ENCODE measurements at places on chromosomes 6 and 20.

DNA sequence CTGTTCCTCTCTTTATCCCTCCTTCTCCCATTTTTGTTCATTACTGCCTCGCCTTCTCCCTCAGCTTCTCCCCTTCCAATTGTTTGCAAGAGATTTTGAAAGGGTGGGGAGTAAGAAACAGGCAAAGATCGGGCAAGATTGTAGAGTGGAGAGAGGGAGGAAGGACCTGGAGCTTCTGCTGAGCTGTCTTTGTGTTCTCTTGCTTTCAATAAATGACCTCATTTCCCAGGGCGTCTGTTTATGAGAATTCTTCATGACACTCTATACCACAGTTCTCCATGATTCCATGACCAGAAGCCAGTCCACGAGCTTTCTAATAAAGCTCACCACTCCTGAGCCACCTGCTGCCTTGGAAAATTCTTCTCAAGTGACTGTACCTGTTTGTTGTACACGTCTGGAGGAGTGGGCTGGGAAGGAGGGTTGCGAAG lies 50.0 kb upstream of the PLEKHG1 start:
- DNase-seq, result no peak

GRCh38 chr20:64077094-64077493 lies 2.2 kb downstream of the RGS19 start:
- no peak for DNase-seq

- DNase-seq, result no peak
Measured at GRCh38 chr20:50292591-50293283, 102.1 kb downstream of the CEBPB start.

DNA sequence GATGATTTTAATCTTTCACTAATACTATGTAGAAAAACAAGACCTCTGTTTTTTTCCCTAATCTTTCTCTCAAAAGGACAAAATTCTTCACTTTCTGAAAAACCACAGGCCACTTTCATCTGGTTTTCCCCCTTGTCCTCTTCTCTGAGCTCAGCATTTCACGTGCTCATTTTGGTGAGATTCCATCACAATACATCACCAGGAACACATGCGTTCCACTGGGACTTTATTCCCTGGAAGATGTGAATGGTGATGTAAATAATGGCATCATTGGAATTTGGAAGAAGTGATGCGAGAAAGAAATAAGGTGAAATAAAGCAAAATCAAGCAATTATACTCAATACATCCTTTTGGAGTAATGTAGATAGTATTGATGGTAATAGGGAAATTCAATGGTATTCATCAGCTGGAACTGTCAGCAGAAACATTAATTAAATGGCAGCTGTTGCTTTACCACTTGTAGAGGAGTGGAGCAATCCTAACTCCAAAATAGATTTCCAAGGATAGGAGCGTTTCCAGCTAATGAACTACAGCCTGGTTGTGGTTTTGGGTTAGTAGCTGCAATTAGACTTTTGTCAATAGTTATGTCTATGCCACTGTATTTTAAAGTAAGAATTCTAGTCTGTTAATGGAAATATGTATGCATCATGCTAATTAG lies 11.5 kb downstream of the FILIP1 start:
- DNase-seq, result no peak

GRCh38 chr6:33211136-33211535 lies 2.8 kb downstream of the RING1 start:
- DNase-seq, result no peak

- DNase-seq, result no peak
Measured at GRCh38 chr6:167782698-167783517, 43.8 kb upstream of the AFDN start.

GRCh38 chr6:109235481-109236038 lies 140.3 kb downstream of the CEP57L1 start:
- DNase-seq, result no peak

DNA sequence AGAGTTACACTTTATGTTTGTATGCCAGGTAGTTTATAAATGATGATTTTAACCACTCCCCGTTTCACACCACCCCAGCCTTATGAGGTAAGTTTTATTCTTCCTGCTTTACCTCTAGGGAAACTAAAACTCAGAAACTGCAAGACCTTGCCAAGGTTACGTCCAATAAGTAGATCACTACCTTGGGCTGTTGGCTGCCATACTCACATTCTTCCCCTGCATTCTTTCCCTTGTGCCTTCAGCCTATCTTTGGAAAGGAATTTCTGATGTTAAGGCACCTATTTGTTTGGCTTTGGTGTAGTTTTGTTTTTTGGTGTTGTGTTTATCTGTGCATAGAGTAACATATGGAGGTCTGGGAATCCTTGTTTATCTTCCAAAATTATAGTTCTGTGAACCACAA lies 122.1 kb downstream of the UST start:
- no peak for DNase-seq

DNA sequence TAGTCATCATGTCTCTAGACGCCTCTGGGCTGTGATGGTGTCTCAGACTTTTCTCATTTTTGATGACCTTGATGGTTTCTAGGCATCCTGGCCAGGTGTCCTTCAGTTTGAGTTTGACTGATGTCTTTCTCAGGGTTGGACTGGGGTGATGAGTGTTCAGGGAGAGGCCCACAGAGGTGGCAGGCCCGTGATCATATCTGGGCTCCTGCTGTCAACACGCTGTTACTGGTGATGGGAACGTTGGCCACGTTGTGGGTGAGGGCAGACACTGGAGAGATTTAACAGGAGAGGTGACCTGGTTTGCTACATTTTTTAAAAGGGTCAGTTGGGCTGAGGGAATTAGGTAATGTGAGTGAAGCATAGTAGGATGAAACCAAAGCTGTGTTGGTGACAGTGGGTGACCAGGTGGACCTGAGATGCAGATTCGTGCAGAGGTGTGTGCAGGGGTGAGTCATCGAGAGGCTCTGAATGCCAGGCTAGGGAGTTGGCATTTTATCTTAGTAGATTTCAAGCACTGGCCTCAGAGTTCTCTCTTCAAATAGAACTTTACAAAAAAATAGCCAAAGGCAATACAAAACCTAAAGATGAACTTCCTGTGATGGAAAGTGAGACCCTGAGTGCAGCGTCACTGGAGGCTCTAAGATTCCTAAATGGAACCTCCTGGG lies 174.1 kb downstream of the CDH26 start:
- no peak for DNase-seq

- DNase-seq, result no peak
Measured at GRCh38 chr6:157302736-157303135, 20.6 kb downstream of the TMEM242 start.

DNA sequence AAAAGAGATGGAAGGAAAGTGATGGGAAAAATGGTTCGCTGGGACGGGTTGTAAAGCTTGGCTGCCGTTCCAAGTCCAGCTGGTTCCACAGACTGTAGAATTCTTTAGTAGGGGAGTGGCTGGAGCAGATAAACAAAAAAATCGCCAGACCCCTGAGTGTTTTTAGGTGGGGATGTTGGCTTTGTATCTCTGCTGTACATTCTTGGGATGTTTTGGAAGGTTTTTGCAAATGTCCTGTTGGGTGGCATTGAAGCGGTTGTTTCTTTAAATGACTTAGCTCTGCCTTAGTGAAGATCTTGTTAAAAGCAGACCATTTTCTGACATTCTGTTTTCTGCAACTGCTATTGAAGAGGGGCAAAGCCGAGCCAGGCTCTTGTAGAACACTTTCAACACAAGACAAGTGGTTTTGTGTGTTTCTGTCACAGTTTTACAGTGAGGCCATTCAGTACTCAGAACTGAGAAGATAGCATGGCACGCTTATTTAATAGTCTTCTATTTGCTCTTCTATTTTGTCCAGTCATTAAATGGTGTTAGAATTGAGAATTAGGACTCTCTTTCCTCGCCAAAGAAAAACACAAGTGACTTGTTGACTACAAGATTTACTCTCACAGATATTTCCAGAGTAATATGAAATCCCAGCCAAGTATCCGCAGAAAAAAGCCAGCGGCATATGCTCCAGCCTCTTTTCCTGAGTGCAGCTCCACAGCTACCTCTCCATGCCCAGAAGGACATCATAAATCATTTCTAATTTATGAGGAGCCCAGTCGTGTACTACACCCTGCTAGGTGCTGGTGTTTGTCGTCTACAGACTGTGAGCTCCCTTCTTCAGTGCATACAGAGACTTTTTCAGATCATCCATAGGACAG lies 65.8 kb downstream of the PHACTR2 start:
- peak; percentile 51 for DNase-seq

- DNase-seq, result no peak
Measured at GRCh38 chr20:51363378-51363777, 179.1 kb downstream of the NFATC2 start.

DNA sequence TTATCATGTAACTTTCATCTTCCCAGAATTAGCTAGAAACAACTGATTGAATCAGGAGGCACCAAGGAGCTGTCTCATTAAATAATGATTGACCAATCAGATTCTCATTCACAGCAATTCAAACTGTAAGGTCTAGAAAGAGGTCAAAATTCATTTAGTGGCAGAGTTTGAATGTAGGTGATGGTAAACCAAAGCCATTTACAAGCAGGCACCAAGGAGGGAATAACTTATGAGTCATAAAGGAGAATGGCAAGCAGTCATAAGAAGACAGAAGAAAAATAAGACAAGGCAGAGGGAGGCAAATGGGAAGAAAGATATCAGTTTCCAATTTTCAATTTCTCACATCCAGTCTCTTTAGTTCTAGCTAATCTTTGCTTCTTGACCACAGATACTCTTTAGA lies 52.9 kb upstream of the DEFB112 start:
- no peak for DNase-seq

GRCh38 chr6:136108361-136108945 lies 141.7 kb downstream of the MTFR2 start:
- no peak for DNase-seq

GRCh38 chr6:109471105-109471810 lies 11.8 kb downstream of the ZBTB24 start:
- no peak for DNase-seq

DNA sequence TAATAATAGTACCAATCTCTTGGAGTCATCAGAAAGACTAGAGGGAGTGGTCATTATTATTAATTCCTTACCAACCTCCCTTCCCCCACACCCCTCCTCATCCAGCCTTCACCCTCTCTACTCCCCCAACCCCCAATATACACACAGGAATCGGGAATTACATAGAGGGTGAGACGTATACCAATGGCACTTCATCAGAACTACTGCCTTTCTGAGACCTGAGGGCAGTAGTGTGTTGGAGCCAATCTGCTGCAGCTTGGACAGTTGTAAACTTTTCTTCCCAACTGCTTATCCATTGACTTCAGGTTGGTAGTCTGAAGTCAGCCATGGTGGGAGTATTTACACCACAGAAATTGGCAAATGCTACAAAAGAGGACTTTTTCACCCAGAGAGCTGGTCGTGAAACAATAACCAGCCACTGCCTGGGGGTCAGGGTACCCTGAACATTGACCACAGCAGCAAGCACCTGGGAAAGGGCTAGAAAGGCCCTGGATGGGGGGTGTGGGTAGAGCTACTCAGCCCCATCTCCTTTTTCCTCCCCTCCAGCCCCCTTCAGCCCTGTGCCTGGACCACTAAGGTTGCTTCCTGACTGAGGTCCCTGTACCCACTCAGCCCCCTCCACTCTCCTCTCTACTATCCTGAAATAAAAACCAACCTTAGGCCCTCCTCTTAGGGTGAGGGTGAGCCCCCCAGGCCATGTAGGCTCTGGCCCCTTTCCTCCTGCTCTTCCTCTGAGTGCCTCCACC lies 161.5 kb downstream of the MRPL14 start:
- no peak for DNase-seq

- DNase-seq, result no peak
Measured at GRCh38 chr6:168542301-168542700, 101.3 kb downstream of the SMOC2 start.

- no peak for DNase-seq
Measured at GRCh38 chr6:37804586-37804985, 14.9 kb upstream of the ZFAND3 start.

GRCh38 chr6:167578371-167578901 lies 248.3 kb upstream of the AFDN start:
- no peak for DNase-seq

GRCh38 chr6:116533233-116533957 lies 12.1 kb downstream of the TRAPPC3L start:
- no peak for DNase-seq

DNA sequence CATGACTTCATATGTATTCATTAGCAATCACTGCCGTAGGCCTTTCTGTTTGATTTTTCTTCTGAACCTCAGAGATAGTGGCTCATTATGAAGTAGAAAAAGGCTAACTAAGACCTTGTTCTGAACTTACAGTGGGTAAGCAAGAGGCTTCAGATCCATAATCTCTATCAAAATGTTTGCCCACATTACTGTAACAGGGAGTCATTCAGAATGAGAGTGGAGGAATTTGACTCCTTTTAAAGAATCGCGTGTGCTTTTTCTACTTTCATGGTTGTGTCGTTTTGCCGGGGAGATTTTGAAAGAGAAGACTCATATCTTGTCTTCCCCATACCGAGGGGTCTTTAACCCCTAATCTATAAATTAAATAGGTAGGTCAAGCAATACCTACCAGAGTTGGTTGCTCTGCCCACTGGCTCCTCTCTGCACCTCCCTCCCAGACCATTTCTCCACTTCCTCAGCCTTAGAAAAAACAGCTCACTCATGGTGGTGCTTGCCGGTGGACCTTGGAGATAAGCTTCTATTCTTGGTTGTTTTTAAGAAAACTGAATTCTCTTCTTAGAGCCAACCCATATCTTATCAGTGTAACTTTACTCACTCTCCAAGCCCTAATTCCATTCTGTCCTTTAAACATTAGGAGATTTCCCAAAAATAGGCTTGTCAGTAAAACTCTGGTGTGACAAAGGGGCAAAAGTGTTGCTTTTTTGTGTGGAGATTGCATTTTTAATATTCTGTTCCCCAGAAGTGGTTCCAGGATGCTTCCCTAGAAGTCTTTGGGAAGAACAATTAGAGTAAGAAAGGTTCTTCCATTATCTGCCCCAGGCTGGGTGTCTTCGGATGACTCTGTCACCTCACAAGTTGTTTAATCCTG lies 56.6 kb downstream of the E2F3 start:
- no peak for DNase-seq

- no peak for DNase-seq
Measured at GRCh38 chr20:10637031-10637559, 36.7 kb downstream of the JAG1 start.

DNA sequence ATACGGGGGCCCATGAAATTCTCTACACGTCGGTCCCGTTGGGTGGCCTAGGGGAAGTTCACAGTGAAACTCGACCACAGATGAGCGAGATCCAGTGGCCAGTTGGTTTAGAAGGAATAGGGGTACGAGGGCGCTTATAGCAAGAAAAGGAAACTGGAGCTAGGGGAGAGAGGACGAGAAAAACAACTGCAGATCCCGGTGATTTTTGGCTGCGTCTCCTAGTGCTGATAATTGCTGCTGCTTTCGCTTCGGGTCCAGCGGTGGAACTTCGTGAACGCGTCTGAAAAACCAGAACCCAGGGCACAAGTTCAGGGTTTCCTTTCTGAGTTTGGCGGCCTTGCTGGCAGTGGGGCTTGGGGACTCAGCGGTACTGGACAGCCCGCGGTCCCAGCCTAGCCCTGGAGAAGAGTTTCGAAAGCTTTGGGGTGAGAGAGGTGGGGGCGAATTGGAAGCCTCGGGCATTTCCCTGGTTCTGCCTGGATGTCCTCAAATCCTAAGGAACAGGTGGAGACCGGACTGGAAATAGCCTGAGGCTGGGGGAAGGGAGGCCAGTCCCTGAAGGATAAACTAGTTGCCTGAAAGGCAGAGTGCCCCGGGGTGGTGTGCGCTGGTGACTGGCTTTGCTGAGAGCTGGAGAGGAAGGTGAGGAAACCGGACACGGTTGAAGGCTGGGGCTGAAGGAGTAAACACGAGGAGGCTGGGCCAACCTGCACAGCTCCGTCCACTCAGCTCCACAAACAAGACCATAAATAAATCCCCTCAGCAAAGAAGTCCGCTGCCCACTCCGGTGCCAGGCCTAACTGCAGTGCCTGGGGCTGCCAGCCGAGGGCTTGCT lies 793 bp downstream of the GMPR start:
- no peak for DNase-seq

GRCh38 chr6:15264902-15265761 lies 19.3 kb downstream of the JARID2 start:
- no peak for DNase-seq

Data from NCI-H187 treated with DMSO at 0.1 percent for 48 hours (cell line).